ENCODE measurements at places on chromosomes 2 and 18.

GRCh38 chr2:234404957-234405356 is 91.9 kb downstream of the ARL4C start:
- no peak for DNase-seq

- no peak for DNase-seq
Observed at GRCh38 chr2:119283873-119284331, 60.3 kb downstream of the STEAP3 start.

- no peak for DNase-seq
Observed at GRCh38 chr2:215878476-215879063, 134.8 kb downstream of the MREG start.

- no peak for DNase-seq
Observed at GRCh38 chr2:134745546-134745945, 26.7 kb upstream of the TMEM163 start.

DNA sequence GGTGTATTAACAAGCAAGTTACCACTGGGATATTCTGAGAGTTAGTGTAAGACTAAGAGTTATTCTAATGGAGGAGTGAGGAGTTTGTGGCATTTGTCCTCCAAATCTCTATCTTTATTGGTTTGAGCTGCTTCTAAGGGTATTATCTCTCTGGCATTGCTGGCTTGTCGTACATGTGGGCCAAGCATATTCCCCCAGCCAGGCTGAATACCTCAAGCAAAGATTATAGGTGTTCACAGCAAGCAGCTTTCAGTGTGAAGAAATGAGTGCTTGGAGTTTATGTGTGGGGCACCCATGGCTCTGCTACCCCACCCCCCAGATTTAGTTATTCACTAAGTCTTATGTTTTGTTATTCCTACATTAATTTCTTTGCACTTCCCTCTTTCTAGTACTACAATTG is 193.6 kb upstream of the FANCL start:
- DNase-seq: no peak

- DNase-seq: no peak
Observed at GRCh38 chr2:100236166-100236565, 86.1 kb downstream of the LONRF2 start.

DNA sequence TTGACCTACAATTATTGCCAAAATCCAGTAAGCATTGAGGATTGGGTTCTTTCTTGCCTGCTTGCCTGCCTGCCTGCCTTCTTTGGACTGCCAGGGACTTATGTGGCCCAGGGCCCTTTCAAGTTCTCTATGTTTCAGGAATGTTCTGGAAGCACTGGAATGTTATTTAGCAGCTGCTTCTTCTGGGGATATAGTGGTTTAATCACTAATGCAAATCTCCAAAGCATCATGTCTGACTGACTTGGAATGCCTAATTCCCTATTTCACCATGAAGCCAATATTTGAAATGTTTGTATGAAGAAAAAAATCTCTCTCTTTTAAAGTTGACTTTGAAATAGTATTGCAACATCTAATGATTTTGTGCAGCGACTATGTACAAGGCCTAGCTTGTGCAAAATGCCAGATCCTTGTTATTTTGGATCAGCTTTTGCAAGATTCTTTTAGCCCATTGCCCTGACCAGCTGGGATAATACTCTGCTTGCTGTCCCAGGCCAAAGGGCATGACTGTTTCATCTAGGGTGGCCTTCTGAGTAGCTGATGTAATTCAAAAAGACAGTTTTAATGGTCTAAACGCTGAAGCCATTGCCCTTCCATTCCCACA is 204.6 kb downstream of the RND3 start:
- no peak for DNase-seq

GRCh38 chr2:151021747-151022452 is 239.8 kb downstream of the RBM43 start:
- no peak for DNase-seq

DNA sequence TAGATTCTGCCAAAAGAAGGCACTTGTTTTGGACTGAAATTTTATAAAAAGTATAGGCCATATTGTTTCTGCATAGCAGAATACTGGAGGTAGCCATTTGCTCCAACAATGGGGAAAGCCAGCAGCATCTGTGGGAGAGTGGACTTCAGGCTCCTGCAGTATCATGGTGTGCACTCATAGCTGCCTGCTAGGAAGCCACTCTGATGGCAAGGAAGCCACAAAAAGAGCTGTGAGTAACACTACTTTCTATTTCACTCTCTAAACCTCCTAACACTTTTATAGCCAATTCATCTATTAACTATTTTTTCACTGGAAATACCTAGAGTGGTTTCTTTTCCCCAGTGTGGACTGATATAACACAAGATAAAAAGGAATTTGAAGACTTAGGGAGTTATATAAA is 144.4 kb upstream of the KCNJ3 start:
- no peak for DNase-seq

DNA sequence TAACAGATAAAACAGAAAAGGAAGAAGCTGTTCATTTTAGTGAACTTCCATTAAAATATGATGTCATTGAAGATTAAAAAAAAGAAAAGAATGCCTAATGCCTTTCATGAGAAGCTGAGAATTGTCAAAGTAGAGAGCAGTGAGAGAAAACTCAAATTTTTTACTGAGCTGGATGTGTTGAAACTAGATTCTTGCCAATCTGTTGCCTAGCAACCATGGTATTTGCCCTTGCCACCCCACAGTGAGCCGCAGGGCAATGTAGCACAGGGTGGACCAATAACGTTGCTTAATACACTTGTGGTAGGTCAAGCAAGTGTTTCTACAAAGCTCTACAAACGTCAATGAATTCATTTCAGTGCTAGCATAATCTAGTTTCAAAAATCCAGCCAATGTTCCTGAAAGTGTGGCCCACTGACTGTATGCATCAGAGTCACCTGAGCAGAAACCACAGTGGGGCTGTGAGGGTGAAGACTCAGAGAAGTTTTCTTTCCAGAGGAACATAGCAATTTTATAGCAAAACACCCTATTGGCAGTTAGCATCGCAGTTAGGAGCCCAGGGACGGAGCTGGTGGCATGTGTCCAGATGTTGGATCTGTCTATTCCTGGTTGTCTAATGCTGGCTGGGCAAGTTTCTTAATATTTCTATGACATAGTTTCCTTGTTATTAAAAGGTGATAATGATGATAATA is 132.2 kb downstream of the DOCK10 start:
- no peak for DNase-seq

GRCh38 chr2:172927641-172928357 is 147.8 kb upstream of the MAP3K20 start:
- DNase-seq: no peak

DNA sequence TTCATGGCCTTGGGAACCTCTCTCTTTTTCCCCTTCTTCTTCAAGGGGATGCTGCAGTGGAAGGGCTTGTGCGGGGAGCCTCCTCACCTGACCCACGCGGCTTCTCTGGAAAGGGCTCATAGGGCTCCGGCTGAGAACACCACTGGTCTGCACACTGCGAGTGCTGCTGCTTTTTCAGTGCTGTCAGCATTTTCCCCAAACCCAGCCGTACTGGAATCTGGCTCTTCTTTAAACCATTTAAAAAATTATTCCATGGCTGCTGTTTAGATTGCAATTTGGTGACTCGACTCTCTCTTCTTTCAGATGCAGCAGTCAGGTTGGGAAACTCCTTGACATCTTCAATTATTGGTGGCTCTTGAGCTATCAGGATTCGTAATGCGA is 272.6 kb upstream of the DSEL start:
- DNase-seq: no peak

DNA sequence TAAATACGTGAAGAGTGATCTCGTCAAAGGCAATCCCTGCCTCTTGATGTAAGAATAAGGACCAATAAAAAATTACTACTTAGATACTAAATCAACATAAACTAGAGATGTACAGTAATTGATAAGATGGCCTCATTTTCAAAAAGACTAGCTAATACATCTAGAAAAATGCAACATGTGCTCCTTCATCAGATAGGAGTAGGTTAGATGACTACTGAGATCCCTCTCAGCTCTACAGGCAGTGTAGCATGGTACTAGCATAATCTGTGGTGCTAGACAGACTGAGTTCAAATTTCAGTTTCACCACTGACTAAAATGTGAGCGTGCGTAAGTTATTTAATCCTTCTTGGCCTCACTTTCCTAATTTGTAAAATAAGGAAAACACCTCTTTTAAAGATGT is 82.6 kb upstream of the FRZB start:
- no peak for DNase-seq

DNA sequence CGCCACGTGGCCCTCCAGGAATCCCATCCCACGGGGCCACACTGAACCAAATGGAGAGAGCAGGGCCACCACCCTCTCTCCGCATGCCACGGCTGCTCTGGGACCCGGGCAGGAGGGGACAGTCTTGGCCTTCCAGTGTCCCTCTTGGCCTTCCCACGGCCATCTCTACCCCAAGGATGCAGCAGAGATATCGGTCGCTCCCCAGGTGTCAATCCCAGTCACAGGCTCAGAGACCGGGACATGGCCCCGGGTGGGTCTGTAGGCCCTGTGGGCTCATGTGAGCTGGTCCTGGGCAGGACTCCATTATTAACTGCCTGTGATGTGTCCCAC is 15.3 kb downstream of the CAPN10 start:
- no peak for DNase-seq

GRCh38 chr18:78979056-78979729 is 425 bp upstream of the SALL3 start:
- DNase-seq: no peak

GRCh38 chr2:167151894-167152293 is 263.6 kb downstream of the XIRP2 start:
- no peak for DNase-seq

GRCh38 chr18:40048886-40049650 is 1906.0 kb upstream of the PIK3C3 start:
- DNase-seq: no peak

GRCh38 chr18:11994336-11994702 is 13.0 kb downstream of the IMPA2 start:
- no peak for DNase-seq

DNA sequence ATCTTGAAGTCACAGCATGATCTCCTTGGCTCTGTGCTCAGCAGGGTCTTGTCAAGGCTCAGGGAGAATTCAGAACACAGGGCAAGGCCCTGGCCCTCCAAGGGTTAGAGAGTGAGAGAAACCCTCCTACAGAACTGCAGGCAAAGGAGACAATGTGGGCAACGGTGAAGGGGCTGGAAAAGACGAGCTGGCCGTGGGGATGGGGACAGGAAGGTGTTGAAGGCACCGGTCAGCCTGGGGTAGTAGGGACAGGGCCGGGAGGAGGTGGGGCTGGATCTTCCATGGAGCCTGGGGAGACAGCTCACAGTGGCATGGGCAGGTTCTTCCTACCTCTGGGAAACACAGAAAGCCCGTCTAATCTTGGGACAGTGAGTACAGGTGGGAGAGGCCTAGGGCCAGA is 92.2 kb upstream of the MCFD2 start:
- DNase-seq: no peak

DNA sequence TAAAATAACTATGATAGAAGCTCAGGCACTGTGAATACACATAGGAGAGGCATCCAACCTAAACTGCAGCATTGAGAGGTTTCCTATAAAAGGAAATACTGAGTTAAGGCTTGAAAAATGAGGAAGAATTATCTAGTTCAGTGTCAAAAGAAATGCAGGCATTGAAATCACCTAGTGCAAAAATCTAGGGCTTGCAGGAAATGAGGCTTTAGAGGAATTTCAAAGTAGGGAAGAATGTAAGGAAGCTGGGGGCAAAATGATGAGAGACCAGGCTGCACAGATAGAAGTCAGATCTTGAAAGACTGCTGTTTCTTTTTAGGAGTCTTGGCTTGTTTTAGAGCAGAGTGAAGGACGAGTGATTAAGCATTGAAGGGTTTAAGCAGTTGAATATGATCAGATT is 28.1 kb upstream of the SCYGR2 start:
- DNase-seq: no peak

DNA sequence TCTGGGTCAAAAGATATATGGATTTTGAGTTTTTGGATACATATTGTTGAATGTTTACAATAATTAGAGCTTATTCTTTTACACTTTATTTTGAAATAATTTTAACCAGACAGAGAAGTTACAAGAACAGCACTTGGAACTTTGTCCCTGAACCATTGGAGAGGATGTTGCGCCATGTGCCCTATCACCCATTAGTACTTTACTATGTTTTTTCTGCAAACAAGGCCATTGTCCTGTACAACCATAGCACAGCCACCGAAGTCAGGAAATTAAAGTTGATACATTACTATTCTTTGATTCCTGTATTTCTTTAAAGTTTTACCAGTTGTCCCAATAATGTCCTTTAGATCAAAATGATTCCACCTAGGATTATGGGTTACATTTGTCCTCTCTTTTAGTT is 188.8 kb downstream of the ACKR3 start:
- no peak for DNase-seq

- DNase-seq: no peak
Observed at GRCh38 chr2:235833971-235834620, 334.1 kb downstream of the GBX2 start.

- DNase-seq: no peak
Observed at GRCh38 chr2:163405298-163405697, 330.5 kb downstream of the FIGN start.

DNA sequence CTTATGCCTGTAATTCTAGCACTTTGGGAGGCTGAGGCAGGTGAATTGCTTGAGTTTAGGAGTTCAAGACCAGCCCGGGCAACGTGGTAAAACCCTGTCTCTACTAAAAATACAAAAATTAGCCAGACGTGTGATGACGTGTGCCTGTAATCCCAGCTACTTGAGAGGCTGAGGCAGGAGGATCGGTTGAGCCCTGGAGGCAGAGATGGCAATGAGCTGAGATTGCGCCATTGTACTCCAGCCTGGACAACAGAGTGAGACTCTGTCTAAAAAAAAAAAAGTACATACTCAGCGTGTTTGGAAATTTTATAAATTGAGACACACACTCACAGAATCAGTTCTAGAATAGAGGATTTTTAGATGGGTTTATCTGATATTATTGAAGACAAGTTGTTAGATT is 17.1 kb upstream of the GIGYF2 start:
- DNase-seq: no peak

GRCh38 chr2:239166201-239166834 is 234.5 kb downstream of the HDAC4 start:
- no peak for DNase-seq

DNA sequence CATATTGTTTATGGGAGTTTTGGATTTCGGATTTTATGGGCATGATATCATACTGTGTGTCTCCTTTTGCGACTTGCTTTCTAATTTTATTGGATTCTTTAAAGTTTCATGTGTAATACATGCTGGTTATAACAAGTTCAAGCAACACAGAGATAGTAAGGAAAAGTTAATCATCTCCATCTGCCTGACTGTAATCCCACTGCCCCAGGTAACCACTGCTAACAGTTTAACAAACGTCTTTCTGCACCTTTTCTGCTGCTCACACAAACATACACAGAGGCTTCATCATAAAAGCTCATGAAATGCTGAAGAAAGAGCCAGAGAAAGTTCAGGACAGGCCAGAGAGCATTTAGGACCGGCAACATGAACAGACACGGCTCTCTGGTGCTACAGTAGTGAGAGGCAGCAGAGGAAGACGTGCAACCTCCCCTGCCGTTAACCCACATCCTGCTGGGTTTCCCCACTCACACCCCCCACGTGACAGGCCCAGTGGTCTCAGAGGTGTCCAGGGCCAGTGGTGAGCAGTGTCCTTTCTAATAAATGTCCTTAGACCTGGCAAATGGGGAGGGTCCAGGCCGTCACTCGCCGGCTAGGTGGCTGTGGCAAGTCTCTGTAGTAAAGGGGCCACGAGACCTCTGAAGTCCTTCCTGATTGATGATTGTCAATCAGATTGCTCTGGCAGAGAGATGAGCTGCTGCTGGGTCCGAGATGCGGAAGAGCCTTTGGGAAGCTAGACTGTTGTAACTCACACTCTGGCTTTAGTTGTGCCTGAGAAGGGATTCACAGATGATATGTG is 43.0 kb upstream of the SLC1A4 start:
- DNase-seq: peak; percentile 29

Data from stimulated activated CD4-positive, alpha-beta T cell treated with anti-CD3 and anti-CD28 coated beads, Interleukin-1b, Interleukin-23, amount 100 ng/mL, for 1 hour (primary cell).